GM12878 (cell line): ENCODE measurements at places on chromosomes 2 and 18. TPM values are rescaled to one million over a fixed set of nuclear protein-coding genes. Genes with fewer than 3 reads are reported as not detected.

Gene ANO7
- 0.50 and 0.61 TPM in 2 replicates for polyA plus RNA-seq

Gene ZNF804A
- 0.70 and 1.0 TPM in 2 replicates for polyA plus RNA-seq

Gene MAP3K19
- not detected in 2 replicates for polyA plus RNA-seq

Gene UGT1A6
- polyA plus RNA-seq, result not detected in 2 replicates

Gene PJVK
- 2.2 and 2.6 TPM in 2 replicates for polyA plus RNA-seq

Gene PTGR3
- 21.9 and 22.0 TPM in 2 replicates for polyA plus RNA-seq

Gene CXCR2
- 0.27 and 0.62 TPM in 2 replicates for polyA plus RNA-seq

Gene RTP5
- not detected in 2 replicates for polyA plus RNA-seq

Gene SERPINB7
- not detected in 2 replicates for polyA plus RNA-seq

Gene CD226
- polyA plus RNA-seq, result 22.7 and 26.8 TPM in 2 replicates

Gene YWHAQ
- 515 and 537 TPM in 2 replicates for polyA plus RNA-seq

- no peaks in the 10 kb centered on the region; the same call in 1 of the 2 replicates for H3K4me1 ChIP-seq
- H3K27me3 ChIP-seq, result no peaks in the 10 kb centered on the region
- DNase-seq, result peak; percentile 34
These were observed 34.9 kb downstream of the CFAP210 start for GRCh38 chr2:169659320-169659719.

DNA sequence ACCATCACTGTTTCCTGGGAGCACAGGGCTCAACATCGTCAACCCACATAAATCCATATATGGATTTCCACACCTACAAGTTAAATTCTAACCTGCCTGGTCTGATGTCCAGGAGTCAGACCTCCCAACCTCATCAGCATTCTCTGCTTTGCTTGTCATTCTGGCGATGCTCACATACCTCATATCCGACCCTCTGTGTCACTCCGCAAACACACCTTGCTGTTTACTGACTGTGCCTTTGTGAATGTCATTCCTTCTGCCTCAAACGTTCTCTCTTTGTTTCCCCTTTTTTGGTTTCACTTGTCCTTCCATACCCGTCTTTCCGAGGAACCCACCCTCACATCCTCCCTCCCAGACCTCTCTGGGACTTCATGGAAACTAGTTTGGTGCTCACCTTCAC is 187.1 kb downstream of the ACTR3 start:
- no peak for DNase-seq
- no peaks in the 10 kb centered on the region for H3K36me3 ChIP-seq
- H3K27me3 ChIP-seq, result no peaks in the 10 kb centered on the region
- no peak overlapping the region for H3K4me3 ChIP-seq
- no peaks in the 10 kb centered on the region for H3K4me1 ChIP-seq

- H3K36me3 ChIP-seq, result peaks cover 26% of the 10 kb centered on the region
- peak overlapping the region; percentile 55 for H3K27ac ChIP-seq
- H3K4me1 ChIP-seq, result peaks cover 48% of the 10 kb centered on the region
- H3K4me3 ChIP-seq, result no peak overlapping the region; the same call in 1 of the 2 replicates
- DNase-seq, result no peak
These were observed 19.5 kb downstream of the BCL2 start for GRCh38 chr18:63299837-63300745.

DNA sequence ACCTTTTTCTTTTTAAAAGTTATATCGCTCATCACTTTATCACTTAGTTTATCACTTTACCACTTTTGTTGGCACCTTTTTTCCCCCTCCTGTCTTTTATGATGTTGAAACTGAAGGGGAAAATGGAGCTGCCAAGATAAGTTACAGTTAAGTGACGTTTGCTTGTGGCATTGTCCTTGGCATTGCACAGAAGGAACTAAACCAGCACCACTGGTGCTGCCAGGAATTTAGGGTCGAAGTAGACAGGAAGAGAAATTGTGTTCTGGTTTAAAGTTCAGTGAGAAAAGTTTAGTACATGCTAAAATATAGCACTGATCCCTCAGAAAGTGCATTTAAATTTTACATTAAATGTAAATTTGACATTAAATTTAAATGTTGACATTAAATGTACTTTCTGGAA is 49.9 kb downstream of the MYO1B start:
- H3K36me3 ChIP-seq, result no peaks in the 10 kb centered on the region
- no peak overlapping the region for H3K27ac ChIP-seq
- H3K27me3 ChIP-seq, result no peaks in the 10 kb centered on the region; the same call in 1 of the 2 replicates
- no peak for DNase-seq
- no peaks in the 10 kb centered on the region for H3K4me1 ChIP-seq
- H3K4me3 ChIP-seq, result no peak overlapping the region

- DNase-seq, result no peak
- no peaks in the 10 kb centered on the region for H3K36me3 ChIP-seq
- H3K27ac ChIP-seq, result no peak overlapping the region
These were observed 204.2 kb downstream of the L3MBTL4 start for GRCh38 chr18:6210349-6211173.

DNA sequence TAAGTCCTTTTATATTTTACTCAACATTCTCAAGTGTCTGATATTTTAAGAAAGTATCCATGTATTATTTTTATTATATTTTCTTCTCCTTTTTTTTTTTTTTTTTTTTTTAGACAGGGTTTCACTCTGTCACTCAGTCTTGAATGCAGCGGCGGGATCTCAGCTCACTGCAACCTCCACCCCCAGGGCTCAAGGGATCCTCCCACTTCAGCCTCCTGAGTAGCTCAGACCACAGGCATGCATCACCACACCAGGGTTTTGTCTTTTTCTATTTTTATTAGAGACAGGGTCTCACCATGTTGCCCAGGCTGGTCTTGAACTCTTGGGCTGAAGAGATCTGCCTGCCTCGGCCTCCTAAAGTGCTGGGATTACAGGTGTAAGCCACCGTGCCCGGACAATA is 212.1 kb downstream of the TCF4 start:
- no peak overlapping the region for H3K27ac ChIP-seq
- no peak for DNase-seq
- no peak overlapping the region for H3K4me3 ChIP-seq
- H3K36me3 ChIP-seq, result no peaks in the 10 kb centered on the region

GRCh38 chr2:134262684-134263083 is 8.8 kb downstream of the MGAT5 start:
- no peaks in the 10 kb centered on the region for H3K27me3 ChIP-seq
- H3K4me1 ChIP-seq, result peaks cover 59% of the 10 kb centered on the region
- H3K4me3 ChIP-seq, result peak overlapping the region; percentile 11; the same call in 1 of the 2 replicates
- peak overlapping the region; percentile 74 for H3K27ac ChIP-seq
- H3K36me3 ChIP-seq, result peaks cover 12% of the 10 kb centered on the region

DNA sequence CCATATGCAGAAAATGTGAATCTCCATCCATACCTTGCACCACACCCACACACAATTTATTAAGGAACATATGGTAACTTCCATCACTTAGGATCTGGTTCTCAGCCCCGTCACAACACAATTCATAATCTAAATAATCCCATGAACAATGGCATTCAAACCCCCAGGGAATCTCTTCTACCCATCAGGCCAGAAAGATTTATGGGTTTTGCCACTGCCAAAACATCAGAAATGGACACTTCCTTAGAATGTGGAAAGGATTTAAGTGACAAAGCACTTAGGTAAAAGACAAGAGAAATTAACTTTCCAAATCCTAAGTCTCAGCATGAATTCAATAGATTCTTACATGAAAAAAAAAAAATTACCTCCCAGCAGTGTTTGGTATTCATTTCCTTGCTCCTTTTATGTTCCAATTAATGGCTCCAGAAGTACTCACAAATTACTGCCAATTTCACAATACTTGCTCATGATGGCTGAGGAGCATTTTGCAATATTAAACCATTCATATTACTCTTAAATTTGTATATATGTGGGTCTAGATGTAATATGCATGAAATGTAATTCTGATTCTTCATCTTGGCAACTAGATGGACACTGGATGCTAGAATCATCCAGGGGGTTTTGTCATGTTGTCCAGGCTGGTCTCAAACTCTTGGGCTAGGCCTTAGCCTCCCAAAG is 56.5 kb upstream of the TMEM247 start:
- H3K4me3 ChIP-seq, result no peak overlapping the region
- no peak for DNase-seq
- no peak overlapping the region for H3K27ac ChIP-seq
- no peaks in the 10 kb centered on the region for H3K4me1 ChIP-seq

DNA sequence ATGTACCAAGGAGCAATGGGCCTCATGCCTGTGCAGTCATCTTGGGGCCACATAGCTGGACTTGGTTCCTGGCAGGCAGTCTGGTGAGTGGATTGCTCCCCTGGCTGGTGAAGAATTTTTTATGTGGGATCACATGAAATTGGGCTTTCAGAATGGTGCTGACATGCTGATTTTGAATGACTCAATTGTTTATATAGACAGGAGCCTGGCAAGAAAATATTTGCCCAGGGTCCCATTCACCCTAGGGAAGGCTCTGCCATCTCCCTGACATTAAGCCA is 266.9 kb downstream of the DYSF start:
- no peak overlapping the region for H3K4me3 ChIP-seq
- H3K27me3 ChIP-seq, result no peaks in the 10 kb centered on the region
- H3K4me1 ChIP-seq, result no peaks in the 10 kb centered on the region
- no peak overlapping the region for H3K27ac ChIP-seq
- H3K36me3 ChIP-seq, result no peaks in the 10 kb centered on the region

DNA sequence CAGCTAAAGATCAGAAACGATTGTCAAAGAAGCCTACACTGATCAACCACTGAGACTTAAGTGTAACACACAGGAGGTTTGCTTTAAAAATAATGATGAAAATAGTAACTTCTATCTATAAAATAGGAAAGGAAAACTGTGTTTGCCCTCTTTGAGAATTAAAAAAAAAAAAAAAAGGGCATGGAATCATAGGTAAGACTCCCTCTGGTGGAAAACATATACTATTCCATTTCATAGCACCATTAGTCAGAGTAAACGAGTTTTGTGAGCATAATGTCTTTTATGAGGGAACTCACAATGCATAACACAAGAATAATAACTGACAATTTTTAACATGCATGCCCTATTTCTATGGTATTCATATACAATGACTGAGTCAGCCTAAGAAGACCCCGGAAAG is 36.3 kb downstream of the SLC35F5 start:
- H3K4me3 ChIP-seq, result no peak overlapping the region
- no peaks in the 10 kb centered on the region for H3K4me1 ChIP-seq
- no peaks in the 10 kb centered on the region; the same call in 1 of the 2 replicates for H3K36me3 ChIP-seq

GRCh38 chr2:28390241-28390745 is 2.4 kb upstream of the FOSL2 start:
- H3K4me3 ChIP-seq, result peak overlapping the region; percentile 74
- 0 out of 2 replicates have a peak, but pooled peaks cover 4% of the 10 kb centered on the region for H3K4me1 ChIP-seq
- no peak for DNase-seq
- H3K27ac ChIP-seq, result no peak overlapping the region

DNA sequence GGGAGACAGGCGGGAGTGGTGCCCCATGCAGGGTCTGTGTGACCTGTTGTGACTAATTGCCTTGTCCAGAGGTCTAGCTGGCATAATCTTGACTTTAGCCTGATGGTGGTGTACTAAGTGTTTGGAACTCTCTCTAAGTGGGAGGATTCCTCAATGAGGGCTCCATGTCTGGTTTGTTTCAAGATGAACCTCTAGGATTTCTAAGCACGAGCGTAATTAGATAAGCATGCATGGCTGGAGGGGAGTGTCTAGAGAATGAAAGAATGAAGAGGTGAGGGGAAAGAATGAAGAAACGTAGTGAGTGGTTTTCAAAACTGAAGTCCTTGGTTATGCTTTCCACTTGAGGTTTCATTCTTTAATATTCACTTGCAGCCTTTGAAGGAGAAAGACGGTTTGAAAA is 833.2 kb upstream of the GYPC start:
- no peak for DNase-seq
- no peaks in the 10 kb centered on the region for H3K4me1 ChIP-seq
- no peak overlapping the region for H3K27ac ChIP-seq
- no peaks in the 10 kb centered on the region for H3K27me3 ChIP-seq

- no peaks in the 10 kb centered on the region for H3K27me3 ChIP-seq
- peaks cover 38% of the 10 kb centered on the region for H3K4me1 ChIP-seq
- H3K27ac ChIP-seq, result no peak overlapping the region
- H3K36me3 ChIP-seq, result no peaks in the 10 kb centered on the region
- H3K4me3 ChIP-seq, result no peak overlapping the region
- DNase-seq, result no peak
These were observed 135.6 kb downstream of the SMAD7 start for GRCh38 chr18:48815179-48815515.

- H3K4me1 ChIP-seq, result no peaks in the 10 kb centered on the region
- H3K4me3 ChIP-seq, result no peak overlapping the region
- no peak overlapping the region for H3K27ac ChIP-seq
- DNase-seq, result peak; percentile 12
- no peaks in the 10 kb centered on the region for H3K36me3 ChIP-seq
These were observed 105.2 kb downstream of the NETO1 start for GRCh38 chr18:72762515-72763122.

DNA sequence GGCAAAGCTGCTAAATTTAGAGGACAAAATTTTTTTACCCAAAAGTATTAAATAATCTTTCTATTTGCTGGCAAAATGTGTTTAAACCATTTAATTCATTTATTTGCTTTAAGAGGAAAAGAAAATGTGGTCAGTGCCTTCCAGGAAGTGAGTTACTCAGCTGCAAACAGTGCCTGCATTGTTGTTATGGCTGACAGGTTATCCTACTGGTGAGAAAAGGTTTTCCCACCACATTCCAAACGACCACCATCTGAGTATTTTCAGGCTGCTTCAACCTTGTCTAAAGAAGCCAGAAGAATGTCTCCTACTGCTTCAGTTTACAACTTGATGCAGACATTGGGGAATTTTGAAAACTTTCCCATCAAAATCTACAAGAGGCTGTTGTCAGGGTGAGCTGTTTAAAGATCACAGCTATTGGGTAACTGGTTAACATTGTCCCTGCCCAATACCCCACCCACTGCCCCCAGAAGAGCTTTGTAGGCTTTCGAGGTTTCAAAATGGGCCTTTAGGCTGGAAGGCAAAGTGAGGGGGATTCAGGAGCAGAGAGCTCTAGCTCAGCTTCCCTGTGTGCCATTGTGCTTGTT is 461.3 kb upstream of the FANCL start:
- no peak overlapping the region for H3K4me3 ChIP-seq
- H3K27me3 ChIP-seq, result no peaks in the 10 kb centered on the region
- no peak overlapping the region for H3K27ac ChIP-seq
- no peaks in the 10 kb centered on the region for H3K4me1 ChIP-seq
- no peaks in the 10 kb centered on the region for H3K36me3 ChIP-seq
- DNase-seq, result no peak

- peaks cover 9% of the 10 kb centered on the region for H3K4me1 ChIP-seq
- H3K36me3 ChIP-seq, result no peaks in the 10 kb centered on the region
- no peaks in the 10 kb centered on the region for H3K27me3 ChIP-seq
- H3K4me3 ChIP-seq, result peak overlapping the region; percentile 15; the same call in 1 of the 2 replicates
- no peak for DNase-seq
These were observed 3.5 kb downstream of the YES1 start for GRCh38 chr18:808502-808901.

GRCh38 chr2:198465970-198466369 is 661.6 kb downstream of the PLCL1 start:
- DNase-seq, result no peak
- no peaks in the 10 kb centered on the region for H3K4me1 ChIP-seq
- no peak overlapping the region for H3K27ac ChIP-seq
- no peak overlapping the region for H3K4me3 ChIP-seq

GRCh38 chr2:69721022-69721421 is 20.9 kb upstream of the ANXA4 start:
- no peaks in the 10 kb centered on the region for H3K36me3 ChIP-seq
- no peak overlapping the region for H3K27ac ChIP-seq
- no peak for DNase-seq
- no peaks in the 10 kb centered on the region for H3K27me3 ChIP-seq
- peaks cover 12% of the 10 kb centered on the region for H3K4me1 ChIP-seq

- no peaks in the 10 kb centered on the region for H3K4me1 ChIP-seq
- no peak overlapping the region for H3K4me3 ChIP-seq
- no peak overlapping the region for H3K27ac ChIP-seq
- H3K36me3 ChIP-seq, result peaks cover 29% of the 10 kb centered on the region; the same call in 1 of the 2 replicates
- no peaks in the 10 kb centered on the region for H3K27me3 ChIP-seq
These were observed 34.2 kb downstream of the MRPS5 start for GRCh38 chr2:95087379-95087778.
